ENCODE measurements at places on chromosomes 3 and 15.

GRCh38 chr3:160006282-160007163 lies 17.9 kb downstream of the IL12A start:
- DNase-seq, result peak; percentile 61

DNA sequence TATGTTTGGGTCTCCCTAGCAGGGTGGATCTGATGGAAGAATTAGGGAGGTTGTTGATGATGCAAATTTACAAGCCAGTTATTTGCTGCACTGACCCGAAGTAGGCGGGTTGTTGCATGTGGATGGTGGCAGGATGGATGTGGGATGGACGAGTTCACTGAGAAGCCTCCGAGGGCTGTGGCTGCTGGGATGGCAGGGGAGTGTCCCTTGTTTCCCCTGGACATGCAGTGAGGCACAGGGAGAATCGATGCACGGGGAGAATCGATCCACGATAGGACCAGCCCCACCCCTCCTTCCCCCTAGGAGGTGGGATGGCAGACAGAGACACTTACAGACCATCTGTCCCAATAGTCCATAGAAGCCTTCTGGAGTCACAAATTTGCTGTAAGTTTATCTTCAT lies 31.0 kb upstream of the KLF13 start:
- DNase-seq, result no peak

DNA sequence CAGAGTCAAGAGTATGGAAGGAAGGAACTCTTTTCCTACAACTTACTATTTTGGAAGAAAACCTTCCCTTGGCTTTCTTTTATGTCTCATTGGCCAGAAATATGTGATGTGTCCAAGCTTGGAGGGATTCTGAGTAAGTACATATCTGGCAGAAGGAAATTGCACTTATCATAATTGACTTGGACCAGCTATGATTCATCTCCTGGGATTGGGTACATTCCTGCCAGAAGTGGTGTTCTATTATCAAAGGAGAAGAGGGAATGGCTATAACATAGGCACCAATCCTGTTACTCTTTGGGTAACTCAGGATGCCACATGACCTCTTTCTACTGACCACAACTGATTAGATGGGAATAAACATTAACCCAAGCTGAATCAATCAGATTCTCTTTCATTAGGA lies 13.5 kb upstream of the DAZL start:
- DNase-seq, result no peak

- peak; percentile 44 for DNase-seq
These were observed 55.8 kb downstream of the ADCY5 start for GRCh38 chr3:123392871-123393620.

GRCh38 chr3:125045194-125045593 lies 10.6 kb downstream of the HEG1 start:
- DNase-seq, result no peak

DNA sequence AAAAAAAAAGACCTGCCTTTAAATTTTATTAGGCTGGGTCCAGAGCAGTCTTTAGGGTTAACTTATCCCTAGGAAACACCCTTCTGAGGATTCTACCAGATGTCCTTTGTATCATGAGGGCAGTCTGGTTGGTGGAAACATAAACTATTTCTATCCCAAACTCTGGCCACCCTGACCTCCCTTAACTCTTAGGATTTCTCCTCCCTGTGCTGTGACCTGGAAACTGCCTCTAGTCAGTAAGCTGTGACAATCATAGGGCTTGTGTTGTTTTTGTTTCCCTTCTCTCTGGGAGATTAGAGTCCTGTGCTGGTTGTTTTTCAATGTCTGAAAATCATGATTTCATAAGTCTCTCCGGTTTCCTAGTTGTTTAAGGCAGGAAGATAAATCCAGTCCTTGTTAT lies 78.1 kb downstream of the TNFAIP8L3 start:
- DNase-seq, result no peak

DNA sequence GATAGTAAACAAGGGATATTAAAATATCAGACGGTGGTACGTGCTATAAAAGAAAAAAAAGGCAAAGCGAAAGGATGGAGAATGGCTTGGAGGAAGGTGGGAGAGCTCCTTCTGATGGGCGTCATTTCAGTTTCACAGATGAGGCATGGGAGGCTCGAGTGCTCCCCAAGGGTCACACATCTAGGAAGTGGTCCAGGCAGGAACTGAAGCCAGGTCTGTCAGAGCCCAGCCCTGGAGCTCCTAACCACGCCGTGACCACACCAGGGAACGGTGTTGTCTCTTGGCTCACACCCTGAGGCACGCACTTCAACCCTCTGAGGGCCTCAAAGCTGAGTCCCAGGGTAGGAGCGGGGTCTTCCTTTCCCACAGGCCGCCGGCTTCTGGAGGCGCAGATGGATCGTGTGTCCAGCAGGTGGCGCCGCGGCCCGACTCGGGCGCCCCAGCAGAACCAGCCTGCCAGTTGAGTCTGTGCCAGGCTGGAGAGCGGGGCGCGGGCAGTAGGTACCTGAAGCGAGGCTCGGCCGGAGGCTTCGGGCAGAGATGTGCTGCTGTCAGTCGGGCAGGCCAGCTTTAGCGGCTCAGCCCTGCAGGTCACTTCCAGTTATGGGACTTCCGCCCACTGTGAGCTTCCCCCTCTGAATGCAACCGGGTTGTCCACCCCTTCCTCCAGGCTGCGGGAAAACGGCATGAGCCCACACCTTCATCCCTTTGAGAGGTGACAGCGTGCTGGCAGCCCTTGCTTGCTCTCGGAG lies 68.1 kb downstream of the SLC6A1 start:
- peak; percentile 32 for DNase-seq

DNA sequence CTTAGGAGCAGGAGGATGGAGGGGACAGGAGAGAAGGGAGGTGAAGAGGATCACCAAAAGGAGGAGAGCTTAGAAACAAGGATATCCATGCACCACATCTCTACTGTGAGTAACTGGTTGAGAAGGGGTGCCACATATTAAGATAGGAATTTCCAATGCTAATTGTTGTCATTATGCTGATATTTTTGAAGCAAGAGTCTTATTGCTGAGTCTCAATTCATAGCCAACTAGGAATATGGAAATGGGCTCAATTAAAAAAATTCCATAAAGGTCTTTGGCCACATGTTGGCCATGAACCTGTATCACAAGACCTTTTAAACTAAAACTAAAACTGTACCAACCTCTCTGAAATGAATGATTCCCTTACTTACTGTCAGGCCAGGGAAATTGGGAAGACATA lies 642.6 kb downstream of the MAGI1 start:
- no peak for DNase-seq

DNA sequence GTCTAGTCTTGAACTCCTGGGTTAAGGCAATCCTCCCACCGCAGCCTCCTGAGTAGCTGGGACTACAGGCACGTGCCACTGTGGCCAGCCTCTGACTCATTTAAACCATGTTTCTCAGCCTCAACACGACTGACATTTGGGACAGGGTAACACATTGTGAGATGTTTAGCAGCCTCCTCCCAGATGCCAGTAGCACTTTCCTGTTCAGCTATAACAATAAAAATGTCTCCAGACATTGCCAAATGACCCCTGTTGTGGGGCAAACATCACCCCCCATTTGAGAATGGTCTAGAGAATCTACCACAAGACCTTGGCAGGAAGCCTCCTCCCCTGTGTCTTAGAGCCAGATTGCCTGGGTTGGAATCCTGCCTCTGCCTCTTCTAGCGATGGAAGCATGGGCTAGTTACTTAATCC lies 8.4 kb downstream of the TMEM40 start:
- no peak for DNase-seq

- DNase-seq, result no peak
These were observed 202.6 kb downstream of the PDCD6IP start for GRCh38 chr3:34001022-34001421.

GRCh38 chr3:176948151-176948550 lies 249.1 kb downstream of the TBL1XR1 start:
- no peak for DNase-seq

GRCh38 chr3:134606033-134607025 lies 44.5 kb downstream of the KY start:
- DNase-seq, result no peak

GRCh38 chr3:77204788-77205187 lies 164.9 kb downstream of the ROBO2 start:
- DNase-seq, result no peak

DNA sequence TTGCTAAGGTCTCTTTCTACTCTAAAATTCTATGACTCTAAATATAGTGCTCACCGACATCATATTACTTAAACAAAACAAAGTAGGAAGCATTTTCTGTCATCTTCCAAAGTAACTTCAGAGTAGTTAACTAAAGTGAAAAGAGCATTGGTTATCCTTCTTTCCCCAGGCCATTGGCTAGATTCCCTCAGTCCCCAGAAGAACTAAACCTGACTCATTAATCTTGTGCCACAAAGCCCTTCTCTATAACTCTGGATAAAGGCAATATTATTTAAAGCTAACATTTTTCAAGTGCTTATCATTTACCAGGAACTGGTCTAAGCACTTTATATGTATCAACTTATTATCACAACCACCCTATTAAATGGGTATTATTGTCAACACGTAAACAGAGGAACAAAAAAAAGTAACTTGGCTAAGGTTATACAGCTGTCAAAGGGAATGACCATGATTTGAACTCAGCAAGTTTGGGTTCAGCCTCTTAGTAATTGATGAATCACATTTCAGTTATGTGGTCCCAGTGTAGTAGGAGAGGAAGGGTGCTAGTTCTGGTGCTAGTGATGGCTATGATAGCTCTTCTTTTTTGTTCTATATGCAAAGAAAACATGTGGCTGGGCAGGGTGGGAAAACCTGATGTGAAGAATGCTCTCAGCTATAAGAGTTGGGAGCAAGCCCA lies 304.9 kb downstream of the FGF12 start:
- no peak for DNase-seq

DNA sequence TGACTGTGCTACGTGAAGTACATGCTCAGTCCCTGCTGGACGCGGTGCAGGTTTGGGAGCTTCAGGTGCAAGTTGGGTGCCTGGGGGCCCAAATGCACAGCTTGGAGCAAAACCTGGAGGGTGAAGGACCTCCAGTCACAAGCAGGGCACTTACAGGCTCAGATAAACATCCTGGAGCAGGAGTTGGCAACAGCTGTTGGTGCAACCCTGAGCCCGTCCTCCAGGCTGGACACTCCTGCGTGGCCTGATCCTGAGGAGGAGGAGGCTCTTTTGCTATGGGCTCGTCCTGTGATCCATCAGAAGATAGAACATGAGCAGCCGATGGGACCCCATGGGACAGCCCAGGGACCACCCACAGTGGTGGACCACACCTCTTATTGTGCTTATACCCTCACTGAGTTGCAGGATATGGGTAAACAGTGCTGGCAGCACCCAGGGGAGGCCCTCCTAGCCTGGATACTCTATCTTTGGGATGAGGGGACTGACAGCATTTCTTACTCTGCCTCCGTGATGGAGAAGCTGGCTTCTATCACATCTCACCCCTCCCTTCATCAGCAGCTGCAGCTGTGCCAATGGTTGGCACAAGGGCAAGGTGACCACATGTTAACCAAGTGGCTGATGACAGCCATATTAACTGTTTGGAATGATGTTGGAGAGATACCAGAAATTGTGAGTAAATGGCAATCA lies 301.6 kb downstream of the ZPLD1 start:
- DNase-seq, result no peak

DNA sequence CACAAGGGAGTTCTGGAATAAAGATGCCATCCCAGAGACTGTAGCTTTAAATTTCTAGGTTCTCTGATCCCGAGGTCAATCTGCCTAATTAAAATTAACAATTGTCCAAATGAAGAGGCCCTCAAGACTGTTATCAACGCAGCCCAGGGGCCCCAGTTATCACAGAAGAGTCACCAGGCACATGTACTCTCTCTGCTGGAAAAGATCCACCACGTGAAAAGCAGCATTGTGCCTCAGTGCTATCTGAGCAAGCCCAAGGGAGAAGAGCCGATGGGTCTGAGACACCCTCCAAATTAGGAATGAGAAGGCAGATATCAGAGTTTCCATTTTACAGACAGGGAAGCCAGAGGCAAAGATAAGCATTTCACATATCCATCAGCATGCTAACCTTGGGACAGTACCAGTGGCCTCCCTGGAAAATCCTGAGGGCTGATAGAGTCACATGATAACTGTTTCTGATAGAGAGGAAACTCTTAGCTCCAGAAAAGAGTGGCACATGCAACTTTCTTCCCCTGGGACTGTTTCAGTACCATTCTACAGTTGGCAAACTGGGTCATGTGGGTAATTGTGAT lies 55.5 kb downstream of the ITGB5 start:
- no peak for DNase-seq

DNA sequence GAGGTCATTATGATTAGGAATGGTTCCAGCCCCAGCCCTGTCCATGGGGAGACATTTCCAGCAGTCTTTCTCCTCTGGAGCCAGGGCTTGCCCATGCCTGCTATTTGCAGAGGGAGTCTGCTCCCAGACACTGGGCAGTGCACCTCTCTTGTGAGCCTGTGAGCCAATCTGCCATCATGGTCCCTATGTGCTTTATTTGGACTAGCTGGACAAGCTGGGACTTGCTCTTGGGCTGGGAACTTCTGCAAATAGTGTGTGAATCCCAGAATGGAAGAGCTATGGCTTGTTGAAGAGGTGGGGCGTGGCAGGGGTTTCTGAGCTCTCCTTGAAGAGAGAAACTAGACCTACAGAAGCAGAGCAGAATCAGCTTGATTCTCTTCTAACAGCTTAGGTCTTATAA lies 53.7 kb upstream of the KY start:
- no peak for DNase-seq

- no peak for DNase-seq
These were observed 115.6 kb downstream of the EOMES start for GRCh38 chr3:27606537-27606936.

DNA sequence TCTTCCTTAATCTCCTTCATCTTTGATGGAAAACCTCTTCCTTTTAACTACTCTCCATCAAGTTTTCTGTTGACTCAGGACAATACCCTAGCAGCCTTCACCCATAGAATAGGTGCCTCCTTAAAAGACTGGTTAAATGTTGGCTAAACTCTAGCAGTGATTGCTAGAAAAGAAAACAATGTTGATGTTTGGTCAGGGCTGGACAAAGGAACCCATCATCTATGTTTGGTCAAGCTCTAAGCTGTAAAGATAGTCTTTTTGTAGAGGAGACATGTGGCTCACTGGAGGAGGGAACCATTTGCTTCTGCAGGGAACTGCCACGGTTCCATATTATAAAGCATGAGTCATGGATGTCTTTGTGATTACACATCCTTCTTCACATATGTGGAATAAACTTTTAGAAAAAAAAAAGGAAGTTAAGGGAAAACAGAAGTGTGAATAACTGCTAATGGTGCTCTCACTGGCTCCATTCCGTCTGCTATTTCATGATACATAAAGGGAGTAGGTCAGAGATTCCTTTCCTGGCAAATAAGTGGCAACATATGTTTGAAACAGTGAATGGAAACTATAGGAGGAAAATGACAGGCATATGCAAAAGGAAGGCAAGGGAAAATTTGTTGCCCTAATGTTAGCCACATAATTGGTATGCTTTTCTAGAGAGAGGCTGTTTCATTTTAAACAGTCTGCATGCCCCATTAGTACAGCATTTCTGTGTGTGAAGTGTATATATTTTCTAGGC lies 78.2 kb downstream of the CMSS1 start:
- no peak for DNase-seq

DNA sequence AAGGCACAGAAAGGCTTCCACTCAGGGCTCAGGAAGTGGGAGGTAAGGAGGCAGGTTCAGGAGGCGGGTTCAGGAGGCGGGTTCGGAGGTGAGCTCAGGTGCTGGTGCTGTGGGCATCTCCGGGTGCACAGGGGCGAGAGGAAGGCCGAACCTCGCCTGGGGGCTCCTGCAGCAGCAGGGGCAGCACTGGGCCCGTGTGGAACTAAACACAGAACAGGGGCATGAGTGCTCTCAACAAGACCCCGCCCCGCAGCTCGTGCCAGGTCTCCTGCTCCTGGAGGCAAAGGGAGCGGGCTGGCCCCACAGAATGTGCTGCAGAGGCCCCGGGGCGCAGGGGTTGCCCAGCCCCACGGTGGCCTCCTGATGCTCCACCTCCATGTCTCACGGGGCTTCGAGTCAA lies 13.7 kb downstream of the ZDHHC19 start:
- DNase-seq, result no peak

Measured in SHP77 (cell line).